ENCODE measurements at places on chromosomes 2 and 18.

GRCh38 chr18:48859311-48860268 lies 91.2 kb downstream of the SMAD7 start:
- DNase-seq = peak; percentile 92

- DNase-seq = no peak
Observed at GRCh38 chr18:76412010-76412817, 82.8 kb downstream of the ZNF516 start.

- no peak for DNase-seq
Observed at GRCh38 chr2:207567671-207568070, 37.9 kb downstream of the CREB1 start.

DNA sequence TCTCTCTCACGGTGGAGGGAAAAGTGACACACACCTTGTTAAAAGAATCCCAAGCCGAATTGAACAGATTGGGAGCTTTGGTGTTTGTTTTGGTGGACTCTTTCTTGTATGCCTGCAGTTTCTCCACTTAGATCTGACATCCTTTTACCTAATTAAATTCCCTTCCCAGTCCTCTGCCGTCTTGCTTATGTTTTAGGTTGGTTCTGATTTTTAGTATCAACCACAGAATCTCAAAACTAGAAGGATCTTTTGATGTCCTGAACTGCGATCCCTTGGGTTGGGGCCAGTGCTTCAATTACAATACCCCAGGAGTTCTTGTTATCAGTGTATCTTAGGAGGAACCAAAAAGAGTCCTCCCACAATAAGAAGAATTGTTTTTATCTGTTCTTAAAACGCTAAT lies 112.3 kb downstream of the PRKCE start:
- DNase-seq = no peak

- no peak for DNase-seq
Observed at GRCh38 chr2:38462121-38462661, 85.1 kb upstream of the ATL2 start.

GRCh38 chr2:23456881-23457760 lies 72.1 kb downstream of the KLHL29 start:
- no peak for DNase-seq

DNA sequence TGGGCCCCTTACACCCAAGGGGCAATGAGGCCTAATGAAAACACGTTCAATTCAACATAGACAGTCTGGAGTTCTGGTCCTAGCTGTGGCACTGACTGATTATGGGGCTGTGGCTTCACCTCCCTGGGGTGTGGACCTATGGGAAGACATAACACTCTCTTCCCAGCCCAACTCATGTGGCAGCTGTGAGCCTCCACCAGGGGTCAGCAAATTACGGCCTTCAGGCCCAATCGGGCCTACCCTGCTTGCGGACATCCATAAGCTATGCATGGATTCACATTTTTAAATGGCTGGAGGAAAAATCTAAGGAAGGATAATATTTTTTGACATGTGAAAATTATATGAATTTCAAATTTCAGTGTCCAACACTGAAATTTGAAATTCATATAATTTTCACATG lies 101.3 kb downstream of the LOXHD1 start:
- DNase-seq = no peak

DNA sequence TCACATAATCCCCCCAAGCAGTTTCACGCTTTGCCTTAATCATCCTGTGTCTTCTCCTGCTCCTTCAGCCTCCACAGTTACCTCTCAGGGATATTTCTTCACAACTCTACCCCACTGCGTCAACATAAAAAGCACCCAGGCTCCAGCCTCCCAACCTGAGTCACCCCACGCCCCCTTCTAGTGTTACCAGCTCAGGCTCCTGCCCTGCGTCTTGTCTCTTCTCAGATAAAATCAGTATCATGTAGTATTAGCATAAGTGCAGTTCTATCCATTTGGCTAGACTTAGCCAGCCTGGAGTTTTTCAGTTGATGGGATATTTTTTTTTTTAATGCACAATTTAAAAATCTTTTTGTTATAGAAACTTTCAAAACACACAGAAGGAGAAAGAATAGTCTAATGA lies 9.6 kb upstream of the PELI1 start:
- DNase-seq = no peak

DNA sequence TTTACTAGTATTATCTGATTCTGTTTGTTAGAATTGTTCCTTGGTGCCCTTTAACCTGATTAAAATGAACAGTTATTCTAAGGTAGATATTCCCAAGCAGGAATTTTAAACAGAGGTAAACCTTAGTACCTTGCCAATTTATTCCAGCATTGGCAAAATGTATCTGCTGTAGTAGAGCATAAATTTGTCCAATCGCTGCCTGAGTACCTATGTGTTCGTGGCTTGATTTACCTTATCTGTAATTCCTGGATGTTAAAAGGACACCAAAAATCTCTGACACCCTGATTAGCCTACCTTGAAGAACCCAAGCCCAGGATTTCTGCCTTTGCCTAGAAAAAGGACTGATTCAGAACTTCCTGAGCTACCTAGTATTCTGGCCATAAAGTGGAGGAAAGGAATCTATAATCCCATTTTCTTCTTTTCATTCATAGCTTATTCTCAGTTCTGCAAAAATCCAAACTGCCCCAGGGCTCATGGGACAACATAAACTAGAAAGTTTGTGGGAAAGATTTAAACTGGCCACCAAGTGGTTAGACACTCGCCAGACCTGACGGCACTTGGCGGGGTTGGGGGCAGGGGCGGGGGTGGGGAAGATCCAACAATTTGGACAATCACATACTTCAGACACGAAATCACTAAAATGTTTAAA lies 16.2 kb upstream of the ZCCHC2 start:
- no peak for DNase-seq

DNA sequence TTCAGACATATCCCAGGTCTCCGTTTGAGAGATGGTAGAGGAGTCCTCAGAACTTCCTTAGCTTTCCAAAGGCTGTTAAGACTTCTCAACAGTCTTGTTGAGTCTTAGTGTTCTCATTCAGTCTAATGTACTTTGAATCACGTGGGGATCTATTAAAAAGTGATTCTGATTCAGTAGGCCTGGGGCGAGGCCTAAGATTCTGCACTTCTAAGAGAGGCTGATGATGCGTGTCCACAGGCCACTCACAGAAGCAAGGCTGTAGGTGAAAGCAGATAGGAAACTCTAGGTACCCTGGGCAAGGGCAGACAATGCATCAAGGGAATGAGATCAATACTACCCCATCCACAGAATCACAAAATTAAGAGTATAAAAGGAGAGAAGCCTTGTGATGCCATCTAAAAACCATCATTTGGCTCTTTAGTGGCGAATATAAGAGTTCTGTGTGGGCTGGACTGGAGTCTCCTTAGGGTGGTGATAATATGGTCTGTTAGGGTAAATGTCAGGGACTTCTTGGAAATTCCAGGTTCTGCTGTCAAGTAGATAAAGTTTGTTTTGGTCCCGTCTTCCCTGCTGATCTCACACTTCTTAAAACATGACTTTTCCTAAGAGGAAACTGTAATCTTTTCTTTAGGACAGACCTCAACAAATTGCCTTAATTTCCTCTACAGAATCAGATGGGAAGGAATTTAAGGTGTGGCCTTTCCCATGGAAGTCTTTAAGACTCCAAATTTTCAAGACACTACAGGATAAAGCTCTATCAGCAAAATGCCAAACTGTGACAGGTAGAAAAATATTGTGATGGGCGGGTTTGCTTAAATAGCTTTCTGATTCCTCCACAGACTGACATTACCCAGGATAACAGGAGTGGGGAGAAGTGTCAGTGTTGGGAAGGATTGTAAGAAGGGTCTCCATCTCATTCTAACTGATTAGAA lies 45.7 kb upstream of the NEMP2 start:
- DNase-seq = no peak

- DNase-seq = no peak
Observed at GRCh38 chr2:171924170-171924942, 2.1 kb downstream of the HAT1 start.
